Activated naive CD4-positive, alpha-beta T cell treated with anti-CD3 and anti-CD28 coated beads, Interleukin-2, amount 50 U/mL, for 72 hours (primary cell): ENCODE measurements at places on chromosomes 2 and 18. TPM values are rescaled to one million over a fixed set of nuclear protein-coding genes. Genes with fewer than 3 reads are reported as not detected.
A peak's percentile ranks its signal among the peaks of the same experiment; 100 is the strongest.

Gene CXCR4
- total RNA-seq, result 104 TPM

Gene SLC16A14
- 0.58 TPM for total RNA-seq

Gene GBX2
- not detected for total RNA-seq

Gene HEATR5B
- 17.1 TPM for total RNA-seq

DNA sequence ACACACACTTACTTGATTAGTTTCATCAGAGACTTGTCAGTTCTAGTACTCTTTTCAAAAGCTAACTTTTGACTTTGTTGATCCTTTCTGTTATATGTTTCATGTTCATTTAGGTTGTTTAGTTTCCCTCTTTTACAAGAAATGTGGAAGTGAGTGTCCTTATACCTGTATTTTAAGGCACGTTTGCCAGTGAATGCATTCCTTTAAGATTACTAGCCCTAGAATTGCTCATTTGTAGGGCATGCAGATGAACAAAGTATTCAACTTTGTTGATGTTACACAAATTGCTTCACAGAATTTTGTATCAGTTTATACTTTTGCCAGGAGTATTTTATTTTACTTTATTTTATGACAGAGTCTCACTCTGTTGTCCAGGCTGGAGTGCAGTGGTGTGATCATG lies 6.3 kb downstream of the IL1RL2 start:
- DNase-seq, result no peak

GRCh38 chr2:12819721-12820120 lies 103.0 kb downstream of the TRIB2 start:
- DNase-seq, result no peak

DNA sequence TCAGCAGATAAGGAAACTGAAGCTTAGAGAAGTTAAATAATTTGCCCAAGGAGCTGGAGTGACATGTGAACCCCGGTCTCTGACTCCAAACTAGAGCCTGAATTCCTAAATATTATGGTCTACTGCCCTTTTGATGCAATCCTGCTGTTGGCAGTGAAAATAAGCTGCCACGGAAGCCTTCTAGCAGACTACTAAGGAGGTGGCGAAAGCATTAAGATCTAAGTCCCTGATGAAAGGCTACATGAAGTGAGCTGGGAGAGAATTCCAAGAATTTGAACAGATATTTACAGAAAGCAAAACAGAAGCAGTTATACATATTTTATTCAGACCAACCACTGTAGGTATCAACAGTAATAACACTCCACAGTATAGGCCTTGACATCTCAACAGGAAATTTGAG lies 28.1 kb downstream of the TRMT61B start:
- no peak for DNase-seq

GRCh38 chr2:73252238-73253027 lies 18.3 kb downstream of the CCT7 start:
- no peak for DNase-seq

DNA sequence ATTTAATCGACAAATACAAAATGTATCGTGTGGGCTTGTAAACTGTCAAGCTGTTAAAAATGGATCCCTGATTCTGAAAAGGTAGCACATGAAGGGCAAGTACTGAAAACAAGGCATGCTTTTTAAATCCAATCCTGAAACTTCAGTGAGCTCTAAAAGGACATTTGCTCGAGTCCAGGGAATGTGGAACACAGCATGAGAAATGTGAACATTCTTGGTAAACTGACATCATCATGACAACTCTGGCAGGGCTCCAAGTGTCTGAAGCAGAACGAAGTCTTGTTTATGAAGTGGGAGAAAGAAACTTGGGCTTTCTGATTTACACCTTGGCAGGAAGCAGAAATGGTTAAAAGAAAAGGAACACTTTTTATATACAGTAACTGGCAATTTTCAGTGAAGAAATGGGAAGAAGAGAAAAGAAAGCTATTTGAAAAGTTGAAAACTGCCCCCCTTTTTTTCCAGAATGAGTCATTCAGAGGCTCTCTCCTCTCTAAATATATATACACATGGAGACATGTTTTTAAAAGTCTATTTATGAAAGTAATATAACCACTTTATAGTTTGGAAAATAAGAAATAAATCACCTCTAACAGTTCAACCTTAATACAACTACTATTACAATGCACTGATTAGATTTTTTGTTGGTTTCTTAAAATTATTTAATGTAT lies 120.8 kb downstream of the GAREM1 start:
- no peak for DNase-seq

GRCh38 chr2:10305715-10306114 lies 3.0 kb downstream of the HPCAL1 start:
- DNase-seq, result peak; percentile 41

GRCh38 chr2:151289972-151290866 lies 751 bp upstream of the NMI start:
- DNase-seq, result peak; percentile 20

GRCh38 chr2:129934044-129934822 lies 45.2 kb upstream of the RAB6C start:
- no peak for DNase-seq

- no peak for DNase-seq
Measured at GRCh38 chr2:170113168-170113894, 64.6 kb upstream of the MYO3B start.

DNA sequence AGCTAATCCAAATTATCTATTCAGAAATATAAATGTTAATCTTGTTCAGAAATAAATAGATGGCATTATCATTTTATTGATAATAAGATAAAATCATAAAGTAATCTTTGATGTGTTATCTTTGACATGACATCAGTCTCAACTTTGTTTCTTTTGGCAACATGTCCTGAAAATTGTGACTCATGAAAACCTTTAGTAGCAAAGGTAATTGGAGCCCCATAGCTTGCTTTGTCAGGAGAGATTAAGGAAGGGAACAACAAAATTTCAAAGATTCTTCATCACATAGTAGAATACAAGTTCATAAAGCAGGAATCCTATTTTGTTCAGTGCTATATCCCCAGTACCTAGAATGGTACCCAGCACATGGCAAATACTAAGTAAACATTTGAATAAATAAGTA lies 165.4 kb downstream of the KCNE4 start:
- DNase-seq, result no peak
